ENCODE measurements at places on chromosomes 7 and 10.

DNA sequence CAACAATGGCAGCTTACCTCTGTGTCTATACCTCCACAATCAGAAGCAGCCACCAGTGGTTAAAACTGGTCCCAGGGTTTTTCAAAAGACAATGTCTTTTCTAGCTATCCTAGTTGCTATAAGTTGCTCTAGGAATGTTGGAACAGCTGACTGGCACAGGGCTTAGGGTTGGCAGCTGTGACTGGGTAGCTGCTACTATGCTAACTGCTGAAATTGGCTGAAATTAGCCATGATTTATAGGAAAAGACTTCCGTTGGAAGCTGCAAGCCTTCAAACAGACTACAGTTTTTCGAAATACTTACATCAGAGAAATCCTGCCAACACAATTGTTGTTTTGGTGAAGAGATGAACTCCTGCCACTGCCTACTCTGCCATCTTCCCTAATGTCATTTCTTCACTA is 102.3 kb downstream of the MKX start:
- DNase-seq: no peak

DNA sequence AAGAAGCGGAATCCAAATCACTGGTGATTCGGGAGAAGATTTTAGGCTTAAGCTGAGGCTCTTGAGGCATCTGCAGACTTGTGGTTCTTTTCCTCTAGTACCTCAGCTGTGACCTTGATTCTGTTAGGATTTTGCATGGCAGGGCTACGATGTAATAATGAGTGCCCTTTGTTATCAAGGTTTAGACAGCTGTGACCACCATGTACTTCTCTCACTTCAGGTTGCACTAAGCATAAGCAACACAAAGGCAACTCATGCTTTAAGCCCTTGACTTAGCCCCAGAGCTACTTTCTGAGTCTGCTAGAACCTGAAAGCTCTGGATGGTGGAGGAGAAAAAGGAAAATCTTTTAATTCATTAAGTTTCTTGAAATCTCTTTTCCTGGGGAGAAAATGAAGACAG is 1052.3 kb upstream of the PHF14 start:
- DNase-seq: no peak

DNA sequence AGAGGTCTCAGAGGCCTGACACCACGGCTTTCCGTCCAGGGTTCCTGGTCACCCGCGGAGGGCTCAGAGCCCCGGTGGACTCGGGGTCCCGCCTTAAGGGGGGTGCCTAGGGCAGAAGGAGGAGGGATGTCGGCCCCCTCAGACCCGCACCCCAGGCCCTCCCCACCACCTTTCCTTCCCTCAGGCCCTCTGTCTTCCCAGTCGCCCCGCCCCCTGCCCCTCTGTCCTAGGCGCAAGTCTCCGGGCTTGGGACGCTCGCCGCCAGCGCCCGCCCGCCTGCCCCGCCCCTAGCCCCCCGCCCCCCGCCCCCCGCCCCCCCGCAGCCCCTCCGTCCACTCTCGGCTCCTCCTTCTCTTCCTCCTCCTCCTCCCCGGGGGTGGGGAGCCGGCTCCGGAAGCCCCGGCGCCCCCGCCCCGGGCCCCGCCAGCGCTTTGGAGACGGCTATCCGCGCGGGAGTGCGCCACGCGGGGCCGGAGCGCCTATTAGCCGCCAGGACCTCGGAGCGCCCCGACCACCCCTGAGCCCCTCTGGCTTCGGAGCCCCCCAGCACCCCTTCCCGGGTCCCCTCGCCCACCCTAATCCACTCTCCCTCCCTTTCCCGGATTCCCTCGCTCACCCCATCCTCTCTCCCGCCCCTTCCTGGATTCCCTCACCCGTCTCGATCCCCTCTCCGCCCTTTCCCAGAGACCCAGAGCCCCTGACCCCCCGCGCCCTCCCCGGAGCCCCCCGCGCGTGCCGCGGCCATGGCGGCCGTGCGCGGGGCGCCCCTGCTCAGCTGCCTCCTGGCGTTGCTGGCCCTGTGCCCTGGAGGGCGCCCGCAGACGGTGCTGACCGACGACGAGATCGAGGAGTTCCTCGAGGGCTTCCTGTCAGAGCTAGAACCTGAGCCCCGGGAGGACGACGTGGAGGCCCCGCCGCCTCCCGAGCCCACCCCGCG is at the start of gene AEBP1:
TSS of gene AEBP1 (plus strand) at position 423 of the 937 bp plus-strand sequence. CDS start at position 744, 321 bp downstream.
- peak; percentile 47 for DNase-seq

- DNase-seq: no peak
Measured at GRCh38 chr7:31078363-31078990, 26.4 kb downstream of the ADCYAP1R1 start.

GRCh38 chr7:148804343-148805235 is 79.5 kb downstream of the EZH2 start:
- DNase-seq: no peak

DNA sequence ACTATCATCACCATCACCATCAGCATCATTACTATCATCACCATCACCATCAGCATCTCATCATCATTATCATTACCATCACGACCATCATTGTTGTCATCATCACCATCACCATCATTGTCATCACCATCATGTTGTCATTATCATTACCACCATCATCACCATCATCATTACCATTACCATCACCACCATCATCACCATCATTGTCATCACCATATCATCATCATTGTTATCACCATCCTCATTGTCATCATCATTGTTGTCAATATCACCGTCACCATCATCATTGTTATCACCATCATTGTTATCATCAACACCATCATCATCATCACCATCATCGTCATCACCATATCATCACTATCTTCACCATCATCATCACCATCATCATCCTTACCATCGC is 124.3 kb downstream of the PTPRN2 start:
- no peak for DNase-seq

- DNase-seq: no peak
Measured at GRCh38 chr10:106360870-106361269, 803.6 kb downstream of the SORCS1 start.
